ENCODE measurements at places on chromosomes 1 and 21. TPM values are rescaled to one million over a fixed set of nuclear protein-coding genes. Genes with fewer than 3 reads are reported as not detected.

Gene MAP1LC3C
- total RNA-seq = 0.66 TPM

Gene BNIPL
- total RNA-seq = 0.33 TPM

Gene GPR89B
- total RNA-seq = 19.0 TPM

Gene BLACAT1
- total RNA-seq = not detected

Gene FAM163A
- not detected for total RNA-seq

Gene RAVER2
- total RNA-seq = 7.7 TPM

Gene AKT3
- 37.8 TPM for total RNA-seq

Gene MAN1C1
- total RNA-seq = 17.7 TPM

Gene CD34
- under 0.01 TPM for total RNA-seq

DNA sequence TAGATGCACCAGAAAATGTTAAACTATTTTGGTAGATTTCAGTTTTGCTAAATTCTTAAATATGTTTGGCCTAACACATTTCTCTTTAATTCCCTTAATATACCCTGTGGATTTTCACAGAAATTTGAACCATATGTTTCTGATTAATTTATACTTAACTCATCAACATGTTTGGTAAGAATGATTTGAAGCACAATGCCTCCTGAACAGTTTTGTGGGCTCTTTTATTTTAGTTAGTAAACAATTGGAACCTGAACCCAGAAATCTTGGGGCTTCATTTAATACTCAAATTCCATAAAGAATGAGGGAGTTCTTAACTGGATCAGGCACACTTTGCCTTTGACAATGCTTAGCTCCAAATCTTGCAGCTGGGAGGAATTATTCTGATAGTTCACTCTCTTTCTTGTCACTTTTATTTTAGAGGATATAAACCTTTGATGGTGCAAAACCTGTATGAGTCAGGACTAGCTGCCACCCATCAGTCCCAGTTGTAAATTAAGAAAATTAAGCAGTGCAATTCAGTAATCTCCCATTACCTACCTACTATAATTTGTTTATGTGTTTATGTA lies 24.6 kb upstream of the LYPLAL1 start:
- DNase-seq = no peak

- no peak for DNase-seq
Observed at GRCh38 chr1:208653426-208653825, 409.2 kb upstream of the PLXNA2 start.

- DNase-seq = no peak
Observed at GRCh38 chr1:170095976-170096748, 21.7 kb upstream of the KIFAP3 start.

DNA sequence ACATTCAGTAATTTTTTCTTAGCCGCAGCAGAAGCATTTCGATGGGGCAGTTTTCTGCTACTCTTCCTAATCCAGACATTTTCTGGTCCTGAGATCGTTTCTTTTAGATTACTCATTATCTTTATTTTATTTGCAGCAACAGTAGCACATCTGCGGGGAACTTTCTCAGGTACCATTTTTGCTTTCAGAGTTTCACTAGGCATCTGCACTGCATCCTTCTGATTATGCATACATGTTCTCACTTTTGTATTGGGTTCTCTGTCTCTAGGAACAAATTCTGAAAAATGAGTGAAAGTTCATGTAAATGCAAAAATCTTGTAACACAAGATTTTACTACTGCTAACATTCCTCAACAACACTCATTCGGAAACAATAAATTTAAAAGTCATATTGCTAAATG lies 3.9 kb upstream of the PSMG1 start:
- no peak for DNase-seq

GRCh38 chr1:21184276-21184675 lies 7.6 kb upstream of the EIF4G3 start:
- no peak for DNase-seq

DNA sequence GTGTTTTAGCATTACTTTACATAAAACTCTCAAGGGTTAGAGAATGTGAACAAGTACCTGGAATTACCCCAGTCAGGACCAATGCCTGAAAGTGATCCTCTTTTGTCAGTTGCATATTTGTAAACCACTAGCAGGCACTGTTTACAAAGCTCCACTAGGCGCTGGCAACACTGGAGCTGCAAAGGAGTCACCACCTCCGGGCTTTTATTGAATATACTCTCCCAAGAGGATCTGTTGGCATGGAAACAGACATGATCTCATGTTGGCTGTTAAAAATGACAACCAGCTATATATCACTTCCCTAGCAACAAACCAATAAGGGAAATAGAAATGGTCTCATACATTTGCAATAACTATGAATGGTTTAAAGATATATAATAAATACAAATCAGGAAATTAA lies 116.0 kb downstream of the TTLL7 start:
- DNase-seq = peak; percentile 56

DNA sequence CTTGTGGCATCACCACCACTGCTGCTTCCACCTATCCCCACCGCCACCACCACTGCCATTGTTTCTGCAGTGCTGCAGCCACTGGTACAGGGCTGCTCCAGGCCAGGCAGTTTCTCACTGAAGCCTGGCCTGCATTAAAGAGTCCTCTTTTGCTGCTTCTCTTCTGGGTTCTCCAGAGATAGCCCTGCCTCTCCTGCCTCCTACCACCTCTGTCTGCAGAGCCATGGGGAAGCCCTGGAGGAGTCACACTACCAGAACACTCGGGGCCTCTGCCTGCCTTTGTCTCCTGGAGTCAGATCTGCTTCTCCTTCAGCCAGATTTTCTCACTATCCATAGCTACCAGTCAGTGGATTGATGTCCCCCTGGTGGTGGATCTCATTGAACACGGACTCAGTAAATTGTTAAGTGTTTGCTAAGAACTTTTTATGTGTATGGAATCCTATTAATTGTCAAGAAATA lies 37.7 kb upstream of the DDAH1 start:
- peak; percentile 87 for DNase-seq

GRCh38 chr1:208538587-208538986 lies 294.4 kb upstream of the PLXNA2 start:
- DNase-seq = no peak

GRCh38 chr1:210597555-210598134 lies 268.9 kb downstream of the HHAT start:
- peak; percentile 90 for DNase-seq

GRCh38 chr1:177824508-177824982 lies 145.3 kb downstream of the SEC16B start:
- no peak for DNase-seq

- DNase-seq = no peak
Observed at GRCh38 chr21:28908351-28908750, 84.3 kb downstream of the LTN1 start.

GRCh38 chr21:15932726-15933125 lies 202.9 kb downstream of the USP25 start:
- peak; percentile 54 for DNase-seq

DNA sequence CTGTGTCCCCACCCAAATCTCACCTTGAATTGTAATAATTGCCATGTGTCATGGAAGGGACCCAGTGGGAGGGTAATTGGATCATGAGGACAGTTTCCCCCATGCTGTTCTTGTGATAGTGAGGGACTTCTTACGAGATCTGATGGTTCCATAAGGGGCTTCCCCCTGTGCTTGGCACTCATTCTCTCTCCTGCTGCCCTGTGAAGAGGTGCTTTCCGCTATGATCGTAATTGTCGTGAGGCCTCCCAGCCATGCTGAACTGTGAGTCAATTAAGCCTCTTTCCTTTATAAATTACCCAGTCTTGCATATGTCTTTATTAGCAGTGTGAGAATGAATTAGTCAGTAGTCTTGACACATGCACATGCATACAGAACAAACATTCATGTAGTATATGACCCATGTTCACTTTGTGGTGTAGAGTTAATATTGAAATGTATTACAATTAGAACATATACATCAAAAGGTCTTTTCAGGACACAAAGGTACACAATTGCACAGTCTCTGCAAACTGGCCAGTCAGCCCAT lies 16.9 kb upstream of the IFI16 start:
- DNase-seq = no peak

DNA sequence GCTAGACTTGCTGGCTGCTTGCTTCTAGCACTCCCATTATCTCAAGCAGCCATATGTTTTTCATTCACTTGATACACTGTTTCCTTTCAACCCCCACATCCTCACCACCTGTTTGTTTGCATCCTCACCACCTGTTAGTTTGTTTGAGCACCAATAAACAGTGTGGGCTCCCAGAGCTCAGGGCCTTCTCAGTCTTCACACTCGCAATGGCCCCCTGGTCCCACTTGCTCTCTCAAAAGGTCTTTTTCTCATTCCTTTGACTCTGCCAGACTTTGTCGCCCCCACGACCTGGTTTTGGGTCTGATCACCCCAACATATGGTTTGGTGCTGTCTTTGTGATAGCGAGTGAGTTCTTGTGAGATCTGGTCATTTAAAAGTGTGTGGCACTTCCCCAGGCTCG lies 6.2 kb upstream of the PADI4 start:
- no peak for DNase-seq

DNA sequence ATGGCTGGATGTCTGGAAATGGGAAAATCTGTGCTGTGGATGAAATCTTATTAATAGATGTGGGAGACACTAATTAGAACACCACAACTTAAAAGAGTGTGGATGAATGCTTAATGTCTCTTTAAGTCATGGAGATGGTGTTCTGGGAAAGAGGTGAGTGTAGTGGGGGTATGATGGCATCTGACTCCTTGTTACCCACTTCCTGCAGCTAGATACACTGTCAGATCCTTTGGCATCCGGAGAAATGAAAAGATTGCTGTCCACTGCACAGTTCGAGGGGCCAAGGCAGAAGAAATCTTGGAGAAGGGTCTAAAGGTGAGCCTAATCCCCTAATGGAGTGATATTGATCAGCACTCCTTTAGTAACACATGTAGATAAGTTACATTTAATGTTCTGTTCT lies 2.0 kb downstream of the RPL11 start:
- DNase-seq = no peak

DNA sequence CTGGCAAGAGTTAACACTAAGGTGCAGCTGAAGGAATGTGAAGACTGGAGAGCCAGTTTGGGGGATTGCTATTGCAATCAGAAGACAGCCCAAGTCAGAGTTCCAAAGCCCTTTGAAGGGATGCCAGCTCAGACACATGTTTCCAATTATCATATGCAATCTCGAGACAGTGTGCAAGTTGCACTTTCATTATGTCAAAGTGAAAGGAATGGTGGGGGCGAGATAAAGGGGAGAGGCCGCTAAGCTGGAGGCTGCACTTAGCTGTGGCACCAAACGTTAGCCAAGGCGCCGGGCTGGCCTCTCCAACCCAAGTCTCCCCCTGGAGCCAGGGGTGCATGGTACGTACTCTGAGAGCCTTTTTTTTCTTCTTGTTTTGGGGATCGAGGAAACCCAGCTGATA lies 58.0 kb downstream of the NGF start:
- peak; percentile 85 for DNase-seq

GRCh38 chr1:159862031-159862430 lies 426 bp downstream of the VSIG8 start:
- no peak for DNase-seq

DNA sequence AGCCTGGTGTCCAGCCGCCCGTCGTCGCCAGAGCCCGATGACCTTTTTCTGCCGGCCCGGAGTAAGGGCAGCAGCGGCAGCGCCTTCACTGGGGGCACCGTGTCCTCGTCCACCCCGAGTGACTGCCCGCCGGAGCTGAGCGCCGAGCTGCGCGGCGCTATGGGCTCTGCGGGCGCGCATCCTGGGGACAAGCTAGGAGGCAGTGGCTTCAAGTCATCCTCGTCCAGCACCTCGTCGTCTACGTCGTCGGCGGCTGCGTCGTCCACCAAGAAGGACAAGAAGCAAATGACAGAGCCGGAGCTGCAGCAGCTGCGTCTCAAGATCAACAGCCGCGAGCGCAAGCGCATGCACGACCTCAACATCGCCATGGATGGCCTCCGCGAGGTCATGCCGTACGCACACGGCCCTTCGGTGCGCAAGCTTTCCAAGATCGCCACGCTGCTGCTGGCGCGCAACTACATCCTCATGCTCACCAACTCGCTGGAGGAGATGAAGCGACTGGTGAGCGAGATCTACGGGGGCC lies 1.2 kb downstream of the OLIG2 start:
- no peak for DNase-seq

GRCh38 chr1:248592655-248593054 lies 4.8 kb downstream of the OR2T10 start:
- no peak for DNase-seq

GRCh38 chr1:87686671-87687070 lies 358.0 kb downstream of the LMO4 start:
- no peak for DNase-seq

DNA sequence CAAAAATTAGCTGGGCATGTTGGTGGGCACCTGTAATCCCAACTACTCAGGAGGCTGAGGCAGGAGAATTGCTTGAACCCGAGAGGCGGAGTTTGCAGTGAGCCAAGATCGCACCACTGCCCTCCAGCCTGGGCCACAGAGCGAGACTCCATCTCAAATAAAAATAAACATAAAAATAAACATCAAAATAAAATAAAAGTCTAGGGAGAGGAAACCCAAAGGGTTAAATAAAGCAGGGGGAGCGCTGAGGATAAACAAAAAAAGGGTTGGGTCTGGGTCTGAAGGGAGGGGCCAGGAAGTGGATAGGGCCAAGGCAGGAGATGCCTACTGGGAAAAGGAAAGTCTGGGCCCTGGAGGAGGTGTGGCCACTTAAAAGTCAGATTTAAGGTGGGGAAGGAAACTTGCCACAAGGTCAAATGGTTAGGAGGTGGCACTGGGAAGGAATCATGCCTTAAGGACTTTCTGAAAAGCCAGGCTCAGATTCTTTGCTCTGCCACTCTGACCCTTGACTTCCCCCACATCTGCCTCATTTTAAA lies 150.0 kb downstream of the ADSS2 start:
- DNase-seq = no peak

- DNase-seq = peak; percentile 70
Observed at GRCh38 chr21:32414579-32415358, 2.3 kb downstream of the EVA1C start.

DNA sequence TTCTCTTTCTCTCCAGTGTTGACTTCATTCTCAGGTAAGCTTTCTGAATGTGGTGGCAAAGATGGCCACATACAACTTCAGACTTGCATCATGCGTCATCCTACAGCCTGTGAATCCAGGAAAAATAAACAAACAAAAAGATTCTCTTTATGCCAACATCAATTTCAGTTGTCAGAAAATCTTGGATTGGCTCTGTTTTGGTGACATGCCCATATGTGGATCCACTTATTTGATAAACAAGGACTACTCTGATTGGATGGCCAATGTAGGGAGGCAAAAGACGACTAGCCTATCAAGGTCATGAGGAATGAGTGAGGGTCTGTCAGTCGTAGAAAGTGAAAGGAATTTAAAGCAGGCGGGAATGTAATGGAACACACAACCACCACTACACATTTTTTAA lies 866.6 kb downstream of the USP25 start:
- DNase-seq = no peak

- DNase-seq = no peak
Observed at GRCh38 chr1:7405844-7406500, 365.1 kb upstream of the VAMP3 start.

GRCh38 chr1:111241797-111242196 lies 14.3 kb downstream of the CHI3L2 start:
- no peak for DNase-seq

GRCh38 chr21:36665806-36666205 lies 33.1 kb upstream of the SIM2 start:
- DNase-seq = no peak

Measured in fibroblast of lung (primary cell).